ENCODE measurements at places on chromosomes 2 and 18. TPM values are rescaled to one million over a fixed set of nuclear protein-coding genes. Genes with fewer than 3 reads are reported as not detected.

Gene FEV
- total RNA-seq: not detected

Gene IL1R2
- 3.6 TPM for total RNA-seq

Gene MYOM1
- 1.0 TPM for total RNA-seq

Gene GRB14
- total RNA-seq: 3.8 TPM

Gene IL36G
- not detected for total RNA-seq

Gene SLC4A5
- total RNA-seq: not detected

Gene EIF2B4
- total RNA-seq: 105 TPM

Gene UGT1A10
- total RNA-seq: 0.10 TPM

Gene PLCD4
- not detected for total RNA-seq

Gene SKA1
- 28.3 TPM for total RNA-seq

Gene APCDD1
- 2.1 TPM for total RNA-seq

Gene DNAH7
- 0.07 TPM for total RNA-seq

Gene FSIP2
- 0.04 TPM for total RNA-seq

Gene SH3BP4
- 34.6 TPM for total RNA-seq

Gene RAB6C
- not detected for total RNA-seq

Gene CNDP1
- not detected for total RNA-seq

Gene NOL4
- total RNA-seq: 1.8 TPM

Gene ABCG5
- 5.8 TPM for total RNA-seq

Gene ALPG
- total RNA-seq: not detected

Gene SCYGR4
- not detected for total RNA-seq

Gene TACR1
- not detected for total RNA-seq

Gene ACADL
- not detected for total RNA-seq

Gene SERPINB4
- not detected for total RNA-seq

Gene SLC35F5
- total RNA-seq: 121 TPM

Gene ZBTB7C
- 0.04 TPM for total RNA-seq

Gene IL18R1
- not detected for total RNA-seq

Gene SPP2
- not detected for total RNA-seq

Gene CCDC150
- 9.1 TPM for total RNA-seq

Gene CYTIP
- not detected for total RNA-seq

Gene MARCHF4
- total RNA-seq: not detected

Gene GALNT5
- not detected for total RNA-seq

Gene ANKRD12
- 16.8 TPM for total RNA-seq

Gene TNFAIP6
- total RNA-seq: not detected

Gene TUBA4B
- total RNA-seq: 0.29 TPM

Gene GALNT14
- total RNA-seq: not detected

Gene CTAGE1
- total RNA-seq: 0.02 TPM

Gene PFN4
- total RNA-seq: not detected

Gene FAM161A
- total RNA-seq: 3.4 TPM

Gene RAX
- not detected for total RNA-seq

Gene FAHD2A
- total RNA-seq: 48.4 TPM

Gene ANKRD29
- total RNA-seq: not detected

Gene CNTNAP5
- not detected for total RNA-seq

Gene MTX2
- total RNA-seq: 96.1 TPM

Gene CRYGD
- total RNA-seq: not detected

Gene CHN1
- 2.8 TPM for total RNA-seq

Gene CHRNG
- not detected for total RNA-seq

Gene TBC1D8
- total RNA-seq: 45.1 TPM

Gene DCDC2C
- total RNA-seq: not detected

Gene SATB2
- total RNA-seq: 5.5 TPM

Gene PDE1A
- total RNA-seq: not detected

All from HepG2 (cell line).